ENCODE measurements at places on chromosomes 13 and 19. TPM values are rescaled to one million over a fixed set of nuclear protein-coding genes. Genes with fewer than 3 reads are reported as not detected.

CYP4F3 gene
- polyA plus RNA-seq: 1.3 TPM

GRCh38 chr13:59643906-59644626, 519.7 kb downstream of the DIAPH3 start:
- DNase-seq: no peak

GNG8 gene
- polyA plus RNA-seq: 2.4 TPM

- no peak for DNase-seq
These were observed 24.7 kb downstream of the PPP1R37 start for GRCh38 chr19:45117671-45118070.

METTL21C gene
- not detected for polyA plus RNA-seq

- no peak for DNase-seq
These were observed at the start of gene CEACAM8 for GRCh38 chr19:42594617-42595489. CEACAM8 (minus strand) TSS chr19:42594924; CDS start chr19:42594828, 96 bp downstream.

- peak; percentile 7 for DNase-seq
These were observed 485.3 kb downstream of the SLITRK6 start for GRCh38 chr13:85313761-85314503.

DNA sequence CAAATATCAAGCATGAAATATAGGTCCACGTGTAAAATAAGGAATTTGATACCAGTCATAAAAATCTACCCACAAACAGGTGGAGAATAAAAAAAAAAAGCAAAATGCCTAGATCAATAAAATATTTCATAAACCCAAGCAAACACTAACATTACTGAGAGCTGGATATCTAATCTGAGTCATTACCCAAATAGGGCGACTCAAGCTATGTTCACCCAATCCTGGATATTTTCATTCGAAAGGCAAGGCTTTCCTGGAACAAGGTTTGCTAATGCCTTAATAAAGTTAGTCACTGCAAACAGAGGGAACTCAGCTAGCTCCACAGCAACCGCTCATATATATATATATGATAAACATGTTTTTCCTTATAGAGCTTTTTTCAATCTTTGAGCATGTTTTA, 33.5 kb upstream of the TM9SF2 start:
- peak; percentile 28 for DNase-seq

- peak; percentile 16 for DNase-seq
These were observed 10.9 kb upstream of the SHD start for GRCh38 chr19:4267901-4268815.

CADM4 gene
- polyA plus RNA-seq: 17.1 TPM

SLC10A2 gene
- polyA plus RNA-seq: 0.74 TPM

PRODH2 gene
- polyA plus RNA-seq: 7.1 TPM

DPRX gene
- not detected for polyA plus RNA-seq

- peak; percentile 30 for DNase-seq
These were observed 482.6 kb downstream of the RFC3 start for GRCh38 chr13:34300559-34300958.

- DNase-seq: no peak
These were observed 11.0 kb downstream of the MEIS3 start for GRCh38 chr19:47408156-47408938.

DNA sequence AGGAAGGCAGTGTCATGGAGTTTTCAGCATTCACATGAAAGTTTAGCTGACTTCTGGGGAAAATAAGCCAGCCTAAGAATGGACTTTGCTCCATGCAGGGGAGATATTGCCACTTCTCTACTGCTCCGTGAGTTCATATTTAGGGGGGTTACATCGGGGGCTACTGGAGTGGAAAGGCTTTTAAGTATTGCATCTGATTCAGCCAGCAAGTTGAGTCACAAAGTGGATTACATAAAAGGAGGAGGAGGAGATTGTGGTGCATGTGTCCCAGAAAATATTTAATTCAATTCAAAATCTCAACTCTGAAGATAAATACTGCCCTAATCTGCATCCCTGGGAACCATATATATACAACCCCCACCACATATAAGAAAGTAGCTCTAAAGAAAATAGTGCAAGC, 617.2 kb downstream of the DCT start:
- no peak for DNase-seq

GRCh38 chr19:7652061-7652641, 15.2 kb downstream of the STXBP2 start:
- DNase-seq: peak; percentile 87

DNA sequence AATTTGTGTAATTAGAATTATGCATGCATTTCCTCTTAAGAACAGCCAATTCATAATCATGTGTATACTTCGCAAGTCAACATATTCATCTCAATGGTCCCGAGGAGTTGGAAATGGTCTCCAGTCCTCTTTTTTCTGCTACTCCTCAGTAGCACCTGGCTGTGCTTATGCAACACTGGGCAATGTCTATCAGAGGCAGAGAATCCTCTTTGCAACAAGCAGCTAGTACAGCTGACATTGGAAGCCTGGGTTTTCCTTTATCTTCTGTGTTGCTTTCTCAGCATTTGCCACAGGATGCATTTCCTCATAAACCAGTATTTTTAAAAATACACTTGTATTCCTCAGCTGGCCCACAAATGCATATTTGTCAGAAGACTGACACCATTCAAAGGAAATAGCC, 405.3 kb upstream of the GPC6 start:
- no peak for DNase-seq

- DNase-seq: no peak
These were observed at the start of gene SULT2B1 for GRCh38 chr19:48551437-48552302. SULT2B1 (plus strand) TSS chr19:48552172; CDS start chr19:48552253, 81 bp downstream.

GRCh38 chr13:59425211-59425741, 738.5 kb downstream of the DIAPH3 start:
- no peak for DNase-seq

DNA sequence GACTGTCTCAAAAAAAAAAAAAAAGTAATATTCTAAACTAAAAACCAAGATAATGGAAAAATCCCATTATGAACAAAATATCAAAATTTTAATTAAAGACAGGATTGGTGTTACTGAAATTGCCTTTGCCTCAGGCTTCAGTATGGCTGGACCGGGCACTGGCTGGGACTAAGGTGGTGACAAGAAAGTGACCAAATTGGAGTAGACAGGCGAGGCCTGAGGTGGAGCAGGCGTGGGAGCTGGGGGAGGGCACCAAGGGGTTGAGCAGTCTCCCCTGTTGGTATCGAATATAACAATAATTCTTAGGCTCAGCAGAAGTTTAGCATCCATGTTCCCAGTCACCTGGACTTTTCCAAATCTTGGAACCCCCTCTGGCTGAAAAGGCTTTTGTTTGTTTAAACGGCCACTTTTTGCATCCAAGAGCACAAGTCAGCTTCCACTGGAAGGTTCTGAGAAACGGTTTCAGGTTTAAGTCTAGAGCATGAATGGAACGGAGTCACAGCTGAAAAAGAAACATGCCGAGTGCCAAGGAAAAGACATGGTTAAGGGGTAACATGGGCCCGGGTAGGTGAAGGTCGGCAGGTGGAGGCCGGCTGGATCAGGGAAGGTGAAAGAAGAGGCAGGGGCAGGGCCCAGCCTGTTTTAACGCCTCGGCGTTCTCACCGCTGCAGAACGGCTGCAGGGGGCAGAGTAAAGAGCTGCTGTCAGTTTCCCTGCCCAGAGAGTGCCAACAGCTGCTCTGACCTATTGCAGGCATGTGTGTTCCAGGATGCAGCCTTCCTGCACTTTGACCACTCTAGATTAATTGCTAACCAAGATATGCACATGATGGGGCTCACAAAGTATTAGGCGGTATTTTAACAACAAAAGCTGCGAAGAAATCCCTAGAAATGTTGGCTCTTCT, 104.4 kb downstream of the TM9SF2 start:
- DNase-seq: peak; percentile 73

DIAPH3 gene
- 4.7 TPM for polyA plus RNA-seq

DNA sequence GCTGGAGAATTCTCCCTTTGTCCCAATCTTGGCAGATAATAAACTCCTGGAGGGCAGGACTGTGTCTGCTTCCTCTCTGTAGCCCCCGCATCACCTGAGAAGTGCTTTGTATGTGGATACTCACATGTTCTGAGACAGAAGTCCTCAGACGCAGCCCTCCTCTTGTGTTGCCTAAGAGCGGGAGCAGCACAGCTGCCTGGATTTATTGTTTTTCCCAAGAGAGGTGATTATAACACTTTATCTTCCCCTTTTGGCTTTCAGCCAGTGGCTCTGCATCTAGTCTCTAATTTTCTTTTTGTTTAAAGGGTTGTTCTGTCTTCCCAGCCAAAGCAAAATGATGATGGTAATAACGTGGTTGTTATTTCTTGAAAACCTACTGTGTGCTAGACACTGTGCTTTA, 36.1 kb downstream of the OLFM4 start:
- peak; percentile 30 for DNase-seq

DNA sequence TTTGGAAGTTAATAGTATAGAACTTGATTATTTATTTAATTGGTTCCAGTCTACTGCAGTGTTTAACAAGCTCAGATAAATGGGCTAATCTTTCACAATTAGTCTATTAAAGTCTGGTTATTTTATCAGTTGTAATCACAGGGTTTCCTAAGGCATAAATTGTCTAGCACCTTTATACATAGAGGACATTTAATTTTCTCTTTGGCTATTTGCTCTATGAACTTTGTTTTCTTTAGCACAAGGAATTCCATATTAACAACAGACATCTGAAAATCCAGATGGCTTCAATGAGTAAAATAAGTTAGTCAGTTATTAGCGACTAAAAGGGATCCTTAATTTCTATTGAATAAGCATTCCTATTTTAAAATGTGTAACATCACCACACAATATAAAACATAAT, 1350.8 kb upstream of the SLC10A2 start:
- no peak for DNase-seq

DNA sequence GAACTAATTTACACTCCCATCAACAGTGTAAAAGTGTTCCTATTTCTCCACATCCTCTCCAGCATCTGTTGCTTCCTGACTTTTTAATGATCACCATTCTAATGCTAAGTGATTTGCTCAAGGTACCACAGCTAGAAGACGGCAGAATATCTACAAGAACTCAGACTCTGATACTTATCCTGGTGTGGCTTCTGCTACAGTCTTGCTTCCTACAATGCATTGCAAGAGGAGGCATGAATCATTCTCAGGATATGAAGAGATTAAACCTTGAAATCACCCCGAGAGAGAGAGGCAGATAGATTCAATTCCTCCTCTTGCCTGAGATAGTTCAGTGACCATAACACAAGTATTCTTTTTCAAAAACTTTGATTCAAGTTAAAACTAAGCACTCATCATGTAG, 306.4 kb downstream of the TBC1D4 start:
- DNase-seq: no peak

IL11 gene
- 6.6 TPM for polyA plus RNA-seq

- DNase-seq: no peak
These were observed 177.1 kb downstream of the RBM26 start for GRCh38 chr13:79228972-79229371.

GRCh38 chr13:33213797-33214196, 71.8 kb downstream of the STARD13 start:
- DNase-seq: no peak

DNA sequence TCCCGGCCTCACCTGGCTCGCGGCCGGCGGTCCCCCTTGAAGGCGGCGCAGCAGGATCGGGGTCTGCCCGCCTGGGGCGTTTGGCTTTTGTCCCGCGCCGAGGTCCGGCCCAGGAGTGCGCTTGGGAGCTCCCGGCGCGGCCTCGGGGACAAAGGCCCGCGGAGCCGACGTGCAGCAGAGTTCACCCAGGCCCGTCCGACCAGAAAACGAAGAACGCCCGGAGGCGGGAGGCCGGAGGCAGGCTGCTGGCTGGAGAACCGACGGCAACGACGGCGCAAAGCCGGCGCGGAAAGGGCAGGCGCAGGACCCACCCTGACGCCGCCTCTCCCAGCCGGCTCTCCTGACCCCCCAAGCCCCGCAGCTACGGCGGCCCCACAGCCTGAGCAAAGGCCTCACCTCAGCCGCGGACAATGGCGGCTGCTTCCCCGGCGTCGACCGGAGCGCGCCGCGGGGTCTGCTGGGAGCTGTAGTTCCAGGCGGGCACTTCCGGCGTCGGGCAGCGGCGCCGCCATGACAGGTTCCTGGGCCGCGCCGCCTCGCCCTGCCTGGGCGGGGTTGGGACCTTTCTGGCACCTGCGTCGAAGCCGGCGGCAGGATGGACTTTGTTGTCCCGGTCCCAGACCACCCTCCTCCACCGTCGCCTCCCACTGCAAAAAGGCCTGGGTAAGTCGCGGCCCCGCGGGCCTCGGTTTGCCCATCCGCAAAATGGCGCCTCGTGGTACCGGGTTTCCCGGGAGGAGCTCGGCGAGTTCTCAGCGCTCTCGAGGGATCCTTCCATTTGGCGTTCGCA, at the start of gene ZNF606:
TSS of gene ZNF606 (minus strand) at position 437 of the 790 bp plus-strand sequence. CDS start 1,501 bp downstream, outside the sequence.
- peak; percentile 96 for DNase-seq

RNF113B gene
- not detected for polyA plus RNA-seq

- DNase-seq: no peak
These were observed 39.7 kb upstream of the TFDP1 start for GRCh38 chr13:113544896-113545295.

GRCh38 chr19:48728911-48729664, 9.6 kb upstream of the MAMSTR start:
- DNase-seq: no peak

DNA sequence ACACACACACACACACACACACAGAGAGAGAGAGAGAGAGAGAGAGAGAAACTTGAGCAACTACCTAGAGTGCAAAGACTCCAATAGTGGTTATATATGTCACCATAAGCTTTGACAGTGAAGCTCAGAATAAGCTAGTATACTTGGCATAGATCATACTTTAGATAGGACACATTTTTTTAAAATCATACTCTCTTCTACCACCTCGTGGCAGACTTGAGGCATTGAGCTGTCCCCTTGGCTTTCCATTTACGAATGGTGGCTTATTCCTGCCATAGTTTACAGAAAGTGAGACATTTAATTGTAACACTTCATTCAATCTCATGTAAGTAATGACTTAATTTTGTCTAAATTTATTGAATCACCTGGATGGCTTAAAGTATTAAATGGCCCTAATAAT, 108.2 kb downstream of the EDNRB start:
- DNase-seq: no peak

- peak; percentile 61 for DNase-seq
These were observed 109.8 kb downstream of the CACNA1A start for GRCh38 chr19:13396250-13397080.

DNA sequence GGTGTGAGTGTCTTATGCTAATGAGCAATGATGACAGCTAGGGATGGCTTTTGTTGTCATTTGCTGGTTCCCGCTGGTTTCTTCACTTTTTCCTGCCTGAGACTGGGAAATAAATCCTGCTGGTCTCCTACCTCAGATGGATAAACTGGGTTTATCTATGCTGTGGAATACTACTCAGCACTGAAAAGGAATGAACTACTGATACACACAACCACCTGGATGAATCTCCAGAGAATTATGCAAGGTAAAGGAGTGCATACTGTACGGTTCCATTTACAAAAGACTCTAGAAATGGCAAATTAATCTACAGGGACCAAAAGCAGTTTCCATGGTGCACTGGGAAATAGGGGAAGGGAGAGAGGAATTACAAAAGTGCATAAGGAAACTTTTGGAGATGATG, 41.2 kb upstream of the UBE2L5 start:
- DNase-seq: no peak

GRCh38 chr13:25887962-25888655, 163.7 kb downstream of the SHISA2 start:
- DNase-seq: no peak

DLL3 gene
- polyA plus RNA-seq: 1.1 TPM

DNA sequence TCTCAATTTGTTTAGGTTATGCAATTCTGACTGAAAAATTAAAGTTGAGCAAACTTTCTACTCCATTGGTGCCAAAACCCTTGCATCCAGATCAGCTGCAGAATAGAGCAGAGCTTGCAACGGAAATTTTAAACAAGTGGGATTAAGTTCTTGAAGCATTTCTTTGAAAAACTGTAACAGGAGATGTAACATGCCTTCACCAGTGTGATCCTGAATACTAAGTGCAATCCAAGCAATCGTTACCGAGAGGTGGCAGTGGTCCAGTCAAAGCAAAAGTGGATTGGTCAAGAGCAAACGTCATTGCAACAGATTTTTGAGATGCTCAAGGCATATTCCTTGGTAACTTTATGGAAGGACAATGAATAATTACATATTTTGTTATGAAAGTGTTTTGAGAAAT, 841.1 kb upstream of the SLITRK5 start:
- no peak for DNase-seq

GRCh38 chr13:39035204-39035603, 2.7 kb downstream of the PROSER1 start:
- no peak for DNase-seq

All from hepatocyte (in vitro differentiated cells).